CD8-positive, alpha-beta memory T cell (primary cell): ENCODE measurements at places on chromosomes 12 and 14.

DNA sequence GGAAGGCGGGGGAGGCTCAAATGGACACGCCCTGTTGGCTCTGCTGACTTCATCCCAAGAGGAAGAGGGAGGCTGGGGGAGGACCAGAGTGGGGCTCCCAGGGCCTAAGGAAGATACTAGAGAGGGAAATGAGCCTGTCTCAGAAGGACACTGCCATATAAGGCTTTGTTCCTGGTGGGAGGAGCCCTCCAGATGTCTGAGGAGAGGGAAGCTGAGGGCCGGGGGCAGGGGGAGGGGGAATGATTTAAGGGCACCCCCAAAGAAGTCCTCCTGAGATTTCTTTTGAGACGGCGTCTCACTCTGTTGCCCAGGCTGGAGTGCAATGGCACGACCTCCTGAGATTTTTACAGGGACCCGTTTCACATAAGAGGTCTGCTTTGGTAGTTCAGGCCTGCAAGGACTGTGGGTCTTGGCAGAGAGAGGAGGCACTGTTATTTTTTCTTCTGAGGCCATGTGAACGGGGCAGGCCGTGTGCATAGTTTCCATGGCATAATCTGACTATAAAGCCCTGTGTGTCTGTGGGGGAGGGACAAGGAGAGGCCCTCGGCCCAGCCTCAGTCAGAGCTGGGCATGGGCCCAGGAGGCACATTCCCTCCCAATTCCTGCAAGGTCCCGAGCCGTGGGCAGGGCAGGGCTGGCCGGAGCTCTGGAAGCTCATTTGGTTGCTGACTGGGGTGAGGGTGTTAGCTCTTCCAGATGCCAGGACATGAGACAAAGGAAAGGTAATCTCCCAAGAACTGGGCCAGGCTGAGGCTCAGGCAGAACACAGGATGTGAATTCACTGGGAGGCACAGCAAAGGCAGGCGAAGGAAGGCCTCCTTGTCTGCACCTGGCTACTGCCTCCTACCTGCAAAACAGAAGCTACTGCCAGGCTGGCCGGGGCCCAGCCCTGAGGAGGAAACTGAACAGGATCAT, 22.2 kb upstream of the PLEKHG3 start:
- DNase-seq, result no peak

- no peak for DNase-seq
Observed at GRCh38 chr14:25007832-25008231, 42.1 kb downstream of the STXBP6 start.

DNA sequence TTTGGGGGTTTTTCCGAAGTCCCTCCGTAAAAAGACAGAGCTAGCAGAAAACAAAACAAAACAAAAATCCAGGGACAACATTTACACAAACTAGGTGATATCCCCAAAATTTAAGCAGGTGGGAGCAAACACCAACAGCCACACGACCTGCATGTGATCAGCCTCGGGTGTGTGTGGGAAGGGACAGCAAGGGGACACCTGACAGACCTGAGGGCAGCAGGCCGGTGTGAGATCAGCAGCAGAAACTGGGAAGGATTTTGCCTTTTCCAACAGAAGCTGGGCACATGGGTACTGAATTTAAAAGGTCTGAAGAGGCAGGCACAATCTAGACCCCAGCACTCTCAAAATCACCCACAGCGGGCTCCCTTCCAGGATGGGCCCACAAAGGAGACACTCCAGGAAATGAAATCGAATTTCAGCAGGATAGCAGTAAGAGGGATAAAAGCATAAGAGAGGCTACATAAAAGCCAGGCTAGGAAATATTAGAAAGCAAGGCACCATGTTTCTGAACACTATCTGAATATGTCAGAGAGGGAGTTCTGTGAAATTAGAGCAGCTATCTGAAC, 36.5 kb upstream of the SELPLG start:
- DNase-seq, result no peak

DNA sequence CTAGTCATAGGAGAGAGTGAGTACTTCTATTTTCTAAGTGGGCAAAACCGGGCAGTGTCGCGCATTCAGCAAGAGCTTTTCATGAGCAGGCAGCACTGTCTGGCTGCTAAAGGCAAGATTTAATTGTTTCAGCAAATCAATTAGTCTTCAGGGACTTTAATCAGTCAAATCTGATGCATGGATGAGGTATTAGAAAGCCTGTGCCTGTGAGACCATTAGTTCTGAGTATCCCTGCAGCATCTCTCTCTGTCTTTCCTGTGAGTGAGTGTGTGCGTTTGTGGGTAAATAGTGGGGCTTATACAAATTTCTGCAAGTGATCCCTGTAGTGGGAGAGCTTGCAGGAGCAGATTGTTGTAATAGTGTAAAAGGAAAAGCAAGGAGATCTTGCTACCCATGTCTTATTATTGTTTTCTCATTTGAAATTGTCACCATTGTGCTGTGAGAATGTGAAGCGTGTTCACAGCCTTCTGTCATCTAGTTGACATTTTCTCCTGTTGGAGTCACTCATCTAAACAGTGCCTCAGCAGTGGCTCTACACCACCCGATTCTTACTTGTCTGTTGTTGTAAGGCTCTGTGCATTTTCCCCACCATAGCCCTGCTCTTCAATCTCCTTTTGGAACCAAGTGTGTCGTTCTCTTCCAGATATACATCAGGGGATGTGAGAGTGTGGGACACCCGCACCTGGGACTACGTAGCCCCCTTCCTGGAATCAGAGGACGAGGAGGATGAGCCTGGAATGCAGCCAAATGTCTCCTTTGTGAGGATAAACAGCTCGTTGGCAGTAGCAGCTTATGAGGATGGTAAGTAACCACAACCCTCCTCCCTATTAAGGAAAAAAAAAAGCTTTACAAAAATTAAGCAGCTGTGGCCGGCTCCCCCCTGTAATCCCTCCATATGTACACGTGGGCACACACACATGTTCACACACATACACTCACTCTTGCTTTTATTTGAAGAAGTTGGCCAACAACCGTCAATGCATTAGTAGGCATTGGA, 53.6 kb downstream of the FBXW8 start:
- DNase-seq, result no peak
